ENCODE measurements at places on chromosomes 4 and X.

DNA sequence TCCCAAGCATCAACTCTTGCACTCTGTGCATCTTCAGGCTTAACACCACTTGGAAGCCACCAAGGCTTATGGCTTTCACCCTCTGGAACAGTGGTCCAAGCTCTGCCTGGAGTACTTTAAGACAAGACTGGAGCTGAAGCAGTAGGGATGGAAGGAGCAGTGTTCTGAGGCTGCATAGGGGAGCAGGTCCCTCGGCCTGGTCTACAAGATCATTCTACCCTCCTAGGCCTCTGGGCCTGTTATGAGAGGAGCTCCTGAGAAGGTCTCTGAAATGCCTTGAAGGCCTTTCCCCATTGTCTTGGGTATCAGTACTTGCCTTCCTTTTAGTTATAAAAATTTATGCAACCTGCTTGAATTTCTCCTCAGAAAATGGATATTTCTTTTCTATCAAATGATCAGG lies 286.7 kb downstream of the CPXCR1 start:
- DNase-seq, result no peak

DNA sequence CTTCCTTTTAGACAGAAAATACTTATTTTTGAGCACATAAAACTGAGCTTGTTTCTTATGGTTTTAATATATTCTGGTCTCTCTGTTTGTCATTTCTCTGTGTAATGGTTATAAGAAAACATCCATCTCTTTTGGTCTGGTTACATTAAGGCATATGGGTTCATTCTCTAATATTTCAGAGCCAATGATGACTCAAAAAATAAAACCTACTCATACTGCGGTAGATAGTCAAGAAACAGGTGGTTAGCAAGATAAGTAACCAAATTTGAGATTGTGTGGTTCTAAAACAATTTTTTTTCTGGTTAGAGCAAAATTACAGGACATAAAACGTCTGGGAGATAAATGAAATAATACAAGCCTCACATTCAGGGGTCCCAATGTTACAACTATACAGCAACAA lies 654.5 kb downstream of the STIM2 start:
- no peak for DNase-seq

GRCh38 chr4:163331629-163332376 lies 593 bp downstream of the NPY1R start:
- DNase-seq, result peak; percentile 46

GRCh38 chr4:20362148-20362547 lies 110.4 kb downstream of the SLIT2 start:
- no peak for DNase-seq

DNA sequence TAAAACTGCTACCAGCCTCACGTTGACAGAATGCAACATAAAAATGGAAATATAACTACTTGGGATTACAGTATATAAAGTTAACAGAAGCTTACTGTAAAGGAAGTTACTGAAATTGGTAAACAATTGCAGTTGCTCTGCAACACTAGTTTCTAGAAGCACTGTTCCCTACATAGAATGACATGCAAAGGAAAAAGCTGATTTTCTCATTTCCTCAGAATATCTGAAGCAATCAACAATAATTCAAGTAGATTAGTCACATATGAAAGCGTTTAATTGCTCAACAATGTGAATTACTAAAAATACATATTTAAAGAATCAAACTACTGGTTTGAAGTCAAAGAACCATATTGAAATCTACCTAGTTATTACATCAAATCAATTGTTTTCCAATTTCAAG lies 31.8 kb downstream of the PDGFC start:
- no peak for DNase-seq

GRCh38 chr4:55524844-55525571 lies 21.7 kb downstream of the CLOCK start:
- no peak for DNase-seq

DNA sequence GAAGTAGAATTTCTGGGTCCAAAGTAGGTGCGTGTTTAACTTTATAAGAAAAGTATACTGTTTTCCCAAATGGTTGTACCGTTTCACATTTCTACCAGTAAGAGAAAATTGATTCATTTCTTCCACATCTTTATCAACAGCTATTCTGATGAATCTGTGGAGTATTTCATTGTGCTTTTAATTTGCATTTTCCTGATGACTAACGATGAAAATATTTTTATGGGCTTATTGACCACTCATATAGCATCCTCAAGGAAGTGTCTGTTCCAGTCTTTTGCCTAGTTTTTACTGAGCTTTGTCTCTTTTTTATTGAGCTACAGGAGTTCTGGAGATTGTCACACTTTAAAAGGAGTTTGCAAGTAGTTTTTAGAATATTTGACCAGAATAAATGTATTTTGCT lies 92.6 kb downstream of the ASB9 start:
- DNase-seq, result no peak

GRCh38 chr4:102858828-102859464 lies 9.8 kb upstream of the CISD2 start:
- DNase-seq, result no peak

DNA sequence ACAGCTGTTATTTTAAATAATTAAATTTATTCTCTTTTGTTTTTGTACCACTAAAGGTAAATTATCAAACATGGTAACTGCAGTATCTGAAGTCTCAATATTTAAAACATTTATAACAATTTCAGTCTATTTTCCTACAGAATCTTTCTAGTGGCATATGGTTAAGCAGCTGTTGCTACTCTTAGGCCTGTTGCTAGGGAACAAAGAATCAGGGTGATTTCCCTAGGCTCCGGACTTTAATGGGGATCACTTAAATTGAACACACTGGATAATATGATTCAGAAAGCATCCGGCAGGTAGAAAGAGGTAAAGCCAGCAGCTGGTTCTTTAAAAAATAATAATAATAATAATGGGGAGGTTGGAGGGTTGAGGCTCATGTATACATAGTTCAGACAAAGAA lies 17.6 kb downstream of the FBXO8 start:
- no peak for DNase-seq

DNA sequence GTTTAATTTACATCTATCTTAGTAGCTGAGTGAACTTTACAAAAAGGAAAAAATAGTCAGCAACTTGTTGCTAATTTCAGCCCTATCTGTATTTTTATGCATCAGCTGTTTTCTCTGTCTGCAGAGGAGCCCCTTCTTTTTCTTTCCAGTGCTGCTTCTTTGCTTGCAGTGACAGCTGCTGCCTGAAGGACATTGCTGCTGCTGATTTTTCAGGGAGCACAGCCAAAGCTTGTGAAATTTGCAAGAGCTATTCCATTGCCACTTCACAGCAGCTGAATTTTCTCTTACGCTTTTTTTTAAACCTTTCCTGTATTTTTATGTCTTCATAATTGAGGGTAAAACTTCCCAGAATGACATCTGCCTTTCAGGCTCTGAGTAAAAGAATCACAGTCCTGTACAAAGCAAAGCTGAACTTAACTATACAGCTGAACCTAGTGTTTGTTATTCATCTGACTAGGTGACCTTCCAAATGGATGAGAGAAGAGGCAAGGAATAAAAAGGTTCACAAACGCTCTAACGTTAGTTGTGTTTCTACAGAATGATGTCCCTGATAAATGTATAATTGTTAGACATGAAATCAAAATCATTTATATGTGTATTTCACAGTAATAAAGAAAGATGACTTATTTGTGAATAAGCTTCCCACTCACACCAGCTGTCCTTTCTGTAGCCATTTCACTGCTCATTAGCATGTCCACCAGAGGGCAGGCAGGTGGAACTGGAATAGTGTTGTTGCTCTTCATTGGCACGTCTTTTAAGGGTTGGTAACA lies 541.4 kb downstream of the ADGRL3 start:
- no peak for DNase-seq

DNA sequence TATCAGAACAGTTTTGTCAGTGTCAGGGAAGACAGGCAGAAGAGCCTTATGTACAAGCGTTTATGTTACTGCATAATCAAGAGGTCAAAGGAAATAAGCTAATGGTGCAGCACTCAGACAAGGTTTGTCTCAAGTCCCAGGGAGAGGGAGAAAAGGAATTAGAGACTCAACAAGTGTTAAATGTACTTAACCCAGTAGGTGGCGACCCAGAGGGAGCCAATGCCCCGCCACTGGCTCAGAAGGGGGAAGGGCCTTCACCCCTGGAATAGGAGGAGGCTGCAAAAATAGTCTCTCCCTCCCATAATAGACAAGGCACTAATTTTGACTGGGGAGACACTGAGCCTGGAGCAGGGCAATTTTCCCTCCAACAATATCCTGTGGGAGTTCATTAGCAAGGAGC lies 14.1 kb upstream of the PAPSS1 start:
- peak; percentile 45 for DNase-seq

- no peak for DNase-seq
Measured at GRCh38 chr4:176350671-176351070, 30.9 kb downstream of the SPCS3 start.

GRCh38 chrX:12965131-12965940 lies 9.6 kb upstream of the TMSB4X start:
- DNase-seq, result no peak

- no peak for DNase-seq
Measured at GRCh38 chr4:108533876-108534275, 86.5 kb upstream of the RPL34 start.

- DNase-seq, result no peak
Measured at GRCh38 chrX:100410901-100411801, 1.1 kb upstream of the PCDH19 start.

DNA sequence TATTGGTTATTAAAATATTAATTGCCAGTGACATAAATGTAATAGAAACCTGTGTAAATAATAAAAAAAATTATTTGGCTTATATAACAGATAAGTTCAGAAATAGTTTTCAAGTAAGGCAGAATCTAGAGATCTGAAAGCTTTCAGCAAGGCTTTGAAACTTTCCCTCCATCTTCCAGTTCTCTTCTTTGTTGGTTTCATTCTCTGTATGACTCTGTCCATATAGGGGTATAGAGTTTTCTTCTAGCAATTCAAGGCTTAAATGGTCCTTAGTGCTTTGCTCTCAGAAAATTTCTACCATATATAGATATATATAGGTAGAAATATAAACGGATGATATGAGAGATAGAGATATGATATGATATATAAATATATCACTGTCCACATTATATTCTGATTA lies 160.5 kb upstream of the GABRA2 start:
- no peak for DNase-seq

DNA sequence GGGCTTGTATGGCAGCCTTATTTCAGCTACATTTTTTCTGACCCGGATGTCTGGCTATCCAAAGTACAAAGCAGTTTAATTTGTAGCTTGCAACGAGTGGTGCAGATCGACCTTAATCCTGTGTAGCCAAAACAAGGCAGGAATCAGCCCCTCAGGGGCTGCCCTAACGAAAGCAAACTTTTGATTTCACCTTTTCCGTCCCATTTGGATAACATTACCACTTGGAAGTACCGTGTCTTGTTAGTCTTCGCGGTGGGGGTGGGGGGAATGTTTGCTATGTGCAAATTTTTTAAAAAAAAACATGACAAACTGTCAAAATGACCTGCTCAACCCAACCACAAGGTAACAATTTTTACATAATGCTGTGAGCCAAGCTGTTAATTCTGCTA lies 766 bp upstream of the DNAJB14 start:
- no peak for DNase-seq

DNA sequence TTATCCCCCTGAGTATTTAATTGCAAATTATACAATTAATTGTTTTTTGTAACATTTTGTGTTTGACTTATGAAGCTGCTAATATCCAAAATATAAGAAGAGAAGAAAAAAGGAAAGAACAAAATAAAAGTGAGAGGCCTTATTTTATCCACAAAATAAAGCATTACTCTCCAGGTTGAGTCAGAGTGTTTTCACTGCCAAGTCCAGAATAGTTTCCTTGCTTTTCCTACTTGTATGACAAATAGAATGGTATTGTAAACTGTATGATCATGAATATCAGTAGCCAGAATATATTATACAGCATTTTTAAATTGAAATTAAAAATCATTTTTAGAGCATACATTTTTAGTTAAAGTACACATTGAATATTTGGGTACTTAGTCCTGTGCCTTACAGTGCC lies 237.8 kb downstream of the NDST4 start:
- DNase-seq, result no peak

- DNase-seq, result no peak
Measured at GRCh38 chrX:40912576-40912975, 172.7 kb upstream of the USP9X start.

DNA sequence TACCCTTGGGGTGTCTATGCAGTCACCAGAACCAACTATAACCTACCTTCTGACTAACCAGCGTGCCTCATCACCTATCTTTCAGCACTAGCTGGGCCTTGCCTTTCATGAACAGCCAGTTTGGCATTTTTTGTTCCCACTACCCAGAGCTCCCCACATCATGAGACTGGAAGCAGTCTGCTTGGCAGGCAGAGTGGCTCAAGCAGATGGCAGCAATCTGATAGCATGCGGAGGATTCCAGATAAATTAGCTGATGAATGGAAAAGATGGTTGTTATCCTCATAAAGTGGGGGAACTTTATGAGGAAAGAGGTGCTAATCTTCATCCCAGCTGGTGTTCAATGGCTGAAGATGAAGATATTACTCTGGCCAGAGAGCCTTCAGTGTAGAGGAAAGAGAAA lies 243.2 kb upstream of the EDA2R start:
- no peak for DNase-seq

- DNase-seq, result no peak
Measured at GRCh38 chrX:136572030-136572429, 40.0 kb downstream of the VGLL1 start.

DNA sequence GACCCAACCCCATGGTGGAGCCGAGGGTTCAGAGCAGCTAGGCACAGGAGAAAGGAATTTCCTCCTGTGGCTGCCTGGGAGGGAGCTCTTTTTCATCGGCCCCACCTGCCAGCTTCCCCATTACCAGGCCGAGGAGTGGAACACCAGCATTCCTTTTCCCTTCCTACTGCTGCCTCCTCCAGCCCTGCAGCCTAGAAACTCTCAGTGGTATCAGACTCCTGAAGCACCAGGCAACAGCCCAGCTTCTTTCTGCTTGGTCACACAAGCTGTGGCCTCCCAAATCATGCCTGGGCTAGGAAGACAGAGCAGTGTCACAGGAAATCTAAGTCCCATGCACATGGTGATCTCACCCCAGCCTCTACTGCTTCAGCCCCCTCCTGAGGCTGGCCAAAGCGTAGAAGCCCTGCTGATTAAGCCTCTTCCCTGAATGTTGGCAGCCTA lies 30.1 kb downstream of the RTL5 start:
- no peak for DNase-seq

DNA sequence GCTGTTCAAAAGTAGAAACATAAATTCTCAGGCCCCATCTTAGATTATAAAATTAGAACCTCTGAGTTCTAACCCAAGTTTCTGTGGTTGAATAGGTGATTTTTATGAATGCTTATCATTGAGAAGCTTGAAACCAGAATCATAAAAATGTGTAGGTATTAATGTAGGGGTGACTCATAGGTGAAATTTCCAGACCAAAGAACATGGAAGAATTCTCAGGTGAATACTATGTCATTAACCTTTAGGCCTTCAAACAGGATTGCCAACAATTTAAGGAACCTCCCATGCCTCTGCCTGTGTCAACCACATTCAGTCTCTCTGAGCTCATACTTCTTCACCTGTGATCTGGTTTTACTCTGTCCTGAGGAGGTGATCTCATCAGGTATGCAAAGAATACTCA lies 177.8 kb downstream of the NPFFR2 start:
- DNase-seq, result peak; percentile 37
